ENCODE measurements at places on chromosomes 3 and 15.

DNA sequence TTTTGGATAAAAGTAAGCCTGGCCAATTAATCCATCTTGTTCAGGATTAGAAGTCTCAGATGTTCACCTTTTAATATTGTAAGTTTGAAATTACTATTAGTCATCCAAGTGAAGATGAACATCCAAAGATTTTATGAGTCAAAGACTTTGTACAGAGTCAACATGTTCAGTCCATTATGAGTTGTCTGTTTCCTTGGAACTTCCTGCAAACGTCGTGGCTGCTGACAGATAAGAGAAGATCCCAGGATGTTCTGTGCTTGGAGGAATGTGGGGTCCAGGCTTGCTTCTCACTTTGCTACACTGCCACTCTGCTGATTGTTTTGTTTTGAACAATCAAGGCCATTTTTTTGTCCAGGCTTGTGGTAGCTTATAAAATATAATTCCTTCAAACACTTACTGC, 74.3 kb upstream of the SLCO2A1 start:
- DNase-seq = no peak

DNA sequence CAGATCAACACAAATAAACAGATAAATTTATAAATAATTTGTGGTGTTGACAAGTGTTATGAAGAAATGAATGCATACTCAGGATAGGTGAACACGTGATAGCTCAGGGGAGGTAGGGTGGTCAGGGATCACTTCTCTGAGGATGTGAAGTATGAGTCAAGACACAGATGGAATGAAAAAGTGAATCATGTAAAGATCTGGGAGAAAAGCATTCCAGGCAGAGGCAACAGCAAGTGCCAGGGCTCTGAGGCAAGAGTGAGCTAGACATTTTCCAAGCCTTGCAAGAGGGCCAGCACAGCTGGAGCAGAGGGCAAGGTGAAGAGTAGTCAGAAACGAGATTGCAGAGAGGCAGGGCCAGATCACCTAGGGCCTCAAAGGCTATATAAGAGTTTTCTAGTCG, 177.8 kb downstream of the WNT5A start:
- no peak for DNase-seq

GRCh38 chr15:57256939-57257338, 119.4 kb upstream of the CGNL1 start:
- DNase-seq = no peak

DNA sequence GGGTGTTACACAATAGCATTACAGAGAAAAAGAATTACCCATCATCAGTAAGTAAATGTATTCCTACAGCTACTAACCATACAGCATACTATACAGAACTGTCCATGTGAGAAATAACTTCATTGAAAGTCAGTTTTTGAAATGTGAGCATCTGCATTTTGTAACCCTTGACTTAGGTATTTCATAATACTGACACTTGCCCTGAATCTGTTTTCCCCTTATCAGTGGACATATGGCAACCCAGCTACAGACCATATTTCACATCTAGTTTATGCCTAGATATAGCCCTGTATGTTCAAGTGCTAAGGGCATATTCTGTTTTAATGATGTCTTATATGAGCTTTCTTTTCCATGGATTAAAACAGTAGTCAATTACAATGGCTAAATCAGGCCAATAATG, 297.6 kb downstream of the TBC1D5 start:
- DNase-seq = no peak

GRCh38 chr15:83848315-83849050, 194.6 kb downstream of the ADAMTSL3 start:
- DNase-seq = no peak

GRCh38 chr3:67290438-67290837, 292.3 kb downstream of the KBTBD8 start:
- DNase-seq = no peak

All from NCI-H1694 (cell line).